KG1 (cell line): ENCODE measurements at places on chromosomes 2 and 18.
A peak's percentile ranks its signal among the peaks of the same experiment; 100 is the strongest.

- no peak for DNase-seq
Observed at GRCh38 chr18:46068763-46069162, 3.3 kb downstream of the PSTPIP2 start.

DNA sequence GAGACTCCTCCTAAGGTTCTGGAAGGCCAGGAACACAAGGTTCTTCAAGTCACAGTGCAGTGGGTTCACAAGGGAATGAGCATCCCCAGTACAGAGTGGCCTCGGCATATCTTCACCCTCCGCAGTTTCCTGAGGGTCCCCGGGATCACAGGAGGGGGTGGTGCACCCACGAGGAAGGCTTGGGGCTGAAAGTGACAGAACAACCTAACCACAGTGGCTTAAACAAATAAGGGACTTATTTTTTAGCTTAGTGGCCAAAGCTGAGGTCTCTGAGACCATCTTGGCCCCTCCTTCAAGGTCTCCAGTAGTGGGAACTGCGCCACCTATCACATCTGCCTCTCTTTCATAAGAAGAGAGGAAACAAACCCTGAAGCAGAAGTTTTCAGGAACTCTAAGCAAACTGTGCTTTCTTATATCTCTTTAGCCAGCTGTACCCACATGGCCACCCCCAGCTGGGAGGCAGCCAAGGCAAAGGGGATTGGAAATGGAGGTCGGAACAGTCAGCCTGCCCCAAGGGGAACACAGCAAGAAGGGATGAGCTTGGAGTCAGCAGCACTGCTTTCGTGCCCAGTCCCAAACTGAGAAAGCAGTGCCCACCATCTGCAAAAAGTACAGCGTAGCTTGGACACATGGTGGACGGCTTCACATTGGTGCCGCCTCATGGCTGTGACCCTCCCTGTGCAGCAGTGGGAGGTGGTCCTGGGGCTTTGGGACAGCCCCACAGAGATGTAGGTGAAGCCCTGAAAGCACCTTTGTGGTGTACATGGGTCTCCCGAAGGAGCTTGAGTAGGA is 260.0 kb upstream of the ID2 start:
- DNase-seq = no peak

- DNase-seq = no peak
Observed at GRCh38 chr2:109655287-109655686, 41.1 kb downstream of the SOWAHC start.

- DNase-seq = peak; percentile 93
Observed at GRCh38 chr18:3297025-3297984, 35.4 kb downstream of the MYL12B start.

GRCh38 chr2:170922634-170923494 is 6.2 kb upstream of the GORASP2 start:
- no peak for DNase-seq

DNA sequence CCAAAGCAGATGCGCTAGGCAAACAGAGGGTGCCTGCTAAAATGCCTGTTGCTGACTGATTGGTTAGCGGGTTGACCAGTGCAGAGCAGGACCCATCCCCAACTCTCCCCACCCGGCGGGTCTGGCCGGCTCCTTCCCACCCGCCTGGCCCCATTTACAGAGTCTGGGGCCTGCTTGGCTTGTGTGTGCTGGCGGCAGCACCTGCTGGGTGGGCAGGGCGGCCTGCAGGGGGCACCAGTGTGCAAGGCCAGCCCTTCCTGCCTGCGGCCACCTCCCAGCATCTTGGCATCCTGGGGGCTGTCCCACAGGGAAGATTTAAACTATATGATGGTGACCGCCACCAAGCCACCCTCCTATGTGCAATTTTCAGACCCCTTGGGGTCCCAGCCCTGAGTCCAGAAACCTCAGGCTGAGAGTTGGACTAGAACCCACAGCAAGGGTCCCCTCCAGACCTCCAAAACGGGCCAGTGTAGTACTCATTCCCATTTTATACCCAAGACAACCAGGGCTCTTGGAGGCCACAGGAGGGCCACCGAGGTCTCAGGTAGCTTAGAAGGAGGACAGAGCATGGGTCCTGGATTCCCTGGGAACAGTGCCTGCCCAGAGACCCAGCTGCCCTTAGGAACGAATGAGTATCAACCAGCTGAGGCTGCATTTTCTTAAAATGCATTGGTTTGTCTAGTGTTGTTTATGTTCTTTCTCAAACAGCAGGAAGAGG is 173.6 kb downstream of the SMAD7 start:
- DNase-seq = no peak

DNA sequence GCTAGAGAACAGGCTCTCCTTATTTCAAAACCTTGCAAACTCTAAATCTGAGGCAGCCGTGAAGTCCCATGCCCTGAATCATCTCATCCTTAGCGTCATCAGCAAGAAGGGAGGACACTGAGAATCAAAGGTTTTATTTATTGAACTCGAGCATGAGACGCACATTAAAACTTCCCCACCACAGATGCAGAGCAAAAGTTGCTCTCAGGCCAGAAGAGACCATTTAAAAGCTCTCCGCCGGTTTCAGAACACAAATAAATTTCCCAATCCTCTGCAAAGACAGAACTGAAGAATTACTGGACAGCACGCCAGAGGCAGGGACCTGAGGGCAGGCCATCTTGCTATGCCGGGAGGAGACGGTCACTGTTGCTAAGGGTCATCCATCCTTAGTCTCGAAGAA is 1.3 kb downstream of the AMMECR1L start:
- no peak for DNase-seq

DNA sequence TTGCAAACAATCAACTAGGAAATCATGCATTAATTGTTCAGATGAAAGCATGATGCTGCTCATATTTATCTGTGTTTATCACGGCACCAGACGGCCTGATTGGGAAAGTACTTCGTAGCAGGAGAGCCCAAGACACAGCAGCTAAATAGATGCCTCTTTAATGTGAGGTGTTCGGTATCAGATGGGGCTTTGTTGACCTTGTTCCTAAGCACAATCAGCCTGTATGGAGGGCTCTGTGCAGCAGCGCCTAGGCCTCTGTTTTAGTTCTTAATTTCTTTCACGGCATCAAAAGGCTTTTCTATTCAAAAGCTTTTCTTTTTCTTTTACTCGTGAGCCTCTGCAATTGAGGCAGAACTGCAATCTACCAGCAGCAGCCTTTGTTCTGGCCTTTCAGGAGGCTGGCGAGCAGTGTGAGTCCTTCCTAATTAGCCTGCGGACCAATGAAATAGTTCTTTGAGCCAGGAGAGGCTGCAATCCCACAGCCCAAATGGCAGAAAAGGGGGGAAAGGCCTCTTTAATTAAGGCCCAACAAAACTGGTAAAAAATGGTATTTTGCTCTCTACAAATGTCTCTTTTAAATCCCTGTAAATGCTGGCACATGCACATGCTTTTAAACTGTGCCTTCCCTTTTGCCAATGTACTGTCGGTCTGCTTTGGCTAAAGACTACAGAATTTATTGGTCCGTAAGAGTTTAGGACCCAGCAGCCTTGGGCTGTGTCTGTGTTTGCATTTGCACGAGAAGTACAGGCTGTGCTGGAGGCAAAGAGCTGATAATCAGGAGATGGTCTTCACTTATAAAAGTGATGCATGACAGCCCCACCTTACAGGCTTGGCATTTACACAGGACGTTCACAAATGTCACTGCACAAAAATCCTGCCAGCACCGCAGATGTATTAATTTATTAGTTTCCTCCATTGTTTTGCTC is 159.6 kb downstream of the RND3 start:
- DNase-seq = no peak

DNA sequence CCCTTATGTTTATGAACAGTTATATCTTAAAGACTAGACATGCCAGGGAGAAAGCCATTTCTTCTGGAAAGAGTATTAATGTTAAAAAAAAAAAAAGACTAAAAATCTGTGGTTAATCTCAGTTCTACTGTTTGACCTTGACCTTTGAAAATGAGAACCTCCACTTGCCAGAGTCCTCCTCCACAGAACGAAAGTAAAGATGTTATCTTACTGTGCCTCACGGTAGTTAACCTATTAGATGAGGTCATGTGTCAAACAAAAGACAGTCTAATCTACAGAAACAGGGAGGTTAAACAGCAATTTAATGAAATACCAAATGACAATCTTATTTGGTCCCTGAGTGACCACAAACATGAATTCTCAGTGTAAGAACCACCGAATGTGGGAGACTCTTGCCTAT is 51.2 kb downstream of the SLC14A2 start:
- no peak for DNase-seq

DNA sequence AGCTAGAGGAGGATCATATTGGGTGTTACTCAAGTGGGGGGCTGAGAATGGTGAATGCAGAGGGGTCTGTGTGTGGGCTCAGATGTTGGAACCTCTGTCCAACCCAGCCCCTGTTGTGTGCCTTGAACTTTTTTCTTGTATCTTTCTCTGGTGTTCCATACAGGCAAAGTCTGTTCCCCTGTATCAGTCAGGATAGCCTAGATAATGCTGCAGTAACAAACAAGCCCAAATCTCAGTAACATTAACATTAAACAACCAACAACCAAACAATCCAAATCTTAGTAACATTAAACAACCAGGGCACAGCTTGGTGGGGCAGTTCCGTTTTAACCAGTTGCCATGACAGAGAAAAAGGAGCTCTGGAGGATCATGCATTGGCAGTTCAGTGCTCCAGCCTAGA is 103.7 kb downstream of the CTIF start:
- DNase-seq = no peak

DNA sequence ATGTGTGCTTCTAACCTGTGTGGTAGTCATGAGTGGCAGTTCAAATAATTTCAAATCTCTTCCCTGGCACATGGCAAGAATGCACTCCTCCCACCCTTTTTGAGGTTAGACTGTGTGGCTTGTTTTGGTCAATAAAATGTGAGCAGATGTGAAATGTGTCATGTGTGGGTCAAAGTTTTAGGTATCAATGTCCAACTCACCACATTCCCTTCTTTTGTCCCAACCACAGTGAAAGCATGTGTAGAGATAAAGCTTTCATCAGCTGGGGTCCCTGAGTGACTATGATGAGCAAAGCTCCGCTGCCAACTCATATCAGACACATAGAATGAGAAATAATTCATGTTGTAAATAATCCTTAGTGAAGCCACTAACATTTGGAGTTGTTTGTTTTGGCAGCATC is 118.2 kb downstream of the PAX3 start:
- DNase-seq = no peak

GRCh38 chr2:240192661-240193060 is 52.2 kb upstream of the OTOS start:
- no peak for DNase-seq

- no peak for DNase-seq
Observed at GRCh38 chr2:102764083-102764482, 2.3 kb downstream of the TMEM182 start.

- no peak for DNase-seq
Observed at GRCh38 chr2:222504719-222505118, 80.4 kb downstream of the SGPP2 start.

DNA sequence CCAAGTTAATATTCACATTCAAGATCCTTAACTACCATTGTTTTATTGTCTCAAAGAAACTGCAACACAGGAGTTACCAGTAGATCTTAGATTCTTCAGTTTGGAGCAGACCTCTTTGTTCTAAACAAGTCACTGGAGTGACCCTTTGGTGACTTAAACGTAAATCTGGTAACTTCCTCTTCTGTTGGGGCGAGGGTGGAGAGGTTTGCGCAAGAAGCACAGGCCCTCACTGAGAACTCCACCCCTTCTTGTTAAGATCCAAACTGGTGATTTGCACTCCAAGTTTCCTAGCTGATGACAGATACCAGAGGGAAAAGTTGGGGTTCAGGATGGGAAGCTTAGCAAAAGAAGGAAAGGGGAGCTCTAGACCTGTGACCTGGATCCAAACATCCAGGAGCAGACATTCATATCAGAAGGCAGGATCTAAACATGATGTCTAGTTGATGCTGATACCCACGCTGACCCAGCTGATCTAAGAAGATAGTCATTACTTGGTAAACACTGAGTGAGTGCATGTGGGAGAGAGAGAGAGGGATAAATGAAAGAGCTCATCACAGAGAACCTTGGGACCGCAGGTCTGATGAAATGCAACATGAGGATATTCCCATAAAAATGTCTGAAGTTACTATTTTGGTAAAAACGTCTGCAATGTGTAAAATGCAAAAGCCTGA is 256.0 kb downstream of the CDH20 start:
- DNase-seq = no peak

GRCh38 chr2:199704358-199705238 is 146.4 kb downstream of the FTCDNL1 start:
- DNase-seq = peak; percentile 43

DNA sequence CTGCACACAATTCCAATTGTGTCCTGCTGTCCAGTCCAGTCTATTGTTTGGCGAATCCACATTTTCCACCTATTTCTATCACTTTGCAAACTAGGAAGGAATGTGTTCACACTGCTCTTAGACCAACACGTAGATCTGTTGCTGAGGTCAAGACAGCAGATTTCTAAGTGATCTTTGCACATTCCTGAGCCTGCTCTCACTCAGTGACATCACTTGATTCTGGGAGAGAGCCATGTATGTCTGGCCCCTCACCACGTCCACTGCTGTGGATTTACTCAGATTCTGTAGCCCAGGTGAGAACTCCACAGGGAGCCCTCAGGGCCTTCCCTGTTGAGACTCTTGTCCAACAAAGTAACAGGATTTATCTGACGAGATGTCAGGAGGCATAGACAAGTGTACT is 317.2 kb downstream of the TSN start:
- no peak for DNase-seq

GRCh38 chr18:51568151-51568550 is 370.7 kb upstream of the MEX3C start:
- no peak for DNase-seq

- no peak for DNase-seq
Observed at GRCh38 chr2:223674998-223675609, 72.9 kb upstream of the SCG2 start.

GRCh38 chr2:216408426-216409290 is 3.6 kb upstream of the SMARCAL1 start:
- DNase-seq = no peak

DNA sequence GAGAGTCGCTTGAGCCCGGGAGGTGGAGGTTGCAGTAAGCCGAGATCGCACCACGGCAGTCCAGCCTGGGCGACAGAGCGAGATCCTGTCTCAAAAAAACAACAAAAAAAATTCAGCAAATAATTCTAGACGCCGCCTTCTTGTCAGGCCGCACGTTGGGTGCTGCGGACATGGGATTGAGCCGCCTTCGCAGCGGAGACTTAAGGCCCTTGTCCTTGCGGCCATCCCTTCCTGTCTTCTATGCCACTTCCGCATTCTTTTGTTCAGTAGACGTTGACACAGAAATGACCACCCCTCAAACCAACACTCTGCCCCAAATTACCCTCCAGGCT is 15.8 kb downstream of the PTPN18 start:
- DNase-seq = no peak
